CD4-positive, alpha-beta memory T cell (primary cell): ENCODE measurements at places on chromosomes 4 and X. TPM values are rescaled to one million over a fixed set of nuclear protein-coding genes. Genes with fewer than 3 reads are reported as not detected.

The PGRMC1 gene
- total RNA-seq = 15.9 TPM

- H3K27ac ChIP-seq = no peak overlapping the region
- no peaks in the 10 kb centered on the region for H3K4me1 ChIP-seq
- no peaks in the 10 kb centered on the region for H3K27me3 ChIP-seq
These were observed 13.6 kb downstream of the SH3RF1 start for GRCh38 chr4:169256856-169257761.

- no peak overlapping the region for H3K4me3 ChIP-seq
- no peaks in the 10 kb centered on the region for H3K36me3 ChIP-seq
- no peaks in the 10 kb centered on the region for H3K27me3 ChIP-seq
These were observed 33.0 kb downstream of the PLAC1 start for GRCh38 chrX:134625315-134625718.

GRCh38 chr4:2305766-2306501 is 44.0 kb upstream of the MXD4 start:
- H3K4me1 ChIP-seq = no peaks in the 10 kb centered on the region
- H3K36me3 ChIP-seq = peaks cover 6% of the 10 kb centered on the region
- no peaks in the 10 kb centered on the region for H3K27me3 ChIP-seq

GRCh38 chr4:26884486-26884988 is 23.9 kb downstream of the STIM2 start:
- H3K4me1 ChIP-seq = peaks cover 85% of the 10 kb centered on the region
- peak overlapping the region; percentile 2 for H3K4me3 ChIP-seq
- DNase-seq = peak; percentile 46
- H3K36me3 ChIP-seq = no peaks in the 10 kb centered on the region
- H3K27ac ChIP-seq = peak overlapping the region; percentile 81
- H3K27me3 ChIP-seq = no peaks in the 10 kb centered on the region

The UGT2B7 gene
- not detected for total RNA-seq

- no peak overlapping the region for H3K4me3 ChIP-seq
- no peaks in the 10 kb centered on the region for H3K27me3 ChIP-seq
- no peak for DNase-seq
These were observed 23.3 kb downstream of the ZNF280C start for GRCh38 chrX:130245441-130245840.

The NXF2 gene
- total RNA-seq = not detected

The SCRG1 gene
- not detected for total RNA-seq

DNA sequence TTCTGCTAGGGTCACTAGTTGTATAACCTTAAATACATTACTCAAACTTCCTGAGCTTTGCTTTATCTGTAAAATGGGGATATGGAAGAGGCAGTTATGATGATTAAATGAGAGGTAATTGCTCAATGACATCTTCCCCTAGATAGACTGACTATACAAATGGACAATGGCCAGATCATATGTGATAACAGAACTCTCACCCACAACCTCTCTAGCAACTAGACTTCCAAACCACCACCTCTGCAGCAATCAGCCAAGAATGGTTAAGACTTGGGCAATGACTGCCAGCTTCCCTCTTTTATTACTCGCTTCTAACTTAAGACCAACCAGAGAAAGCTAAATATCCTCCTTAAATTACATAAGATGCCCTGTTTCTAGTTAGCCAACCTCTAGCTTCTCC is 2.9 kb upstream of the SEPSECS start:
- H3K36me3 ChIP-seq = no peaks in the 10 kb centered on the region
- peaks cover 38% of the 10 kb centered on the region for H3K4me1 ChIP-seq
- DNase-seq = no peak
- no peaks in the 10 kb centered on the region for H3K27me3 ChIP-seq

GRCh38 chrX:27039332-27039731 is 423.8 kb downstream of the PPP4R3C start:
- DNase-seq = no peak
- H3K27ac ChIP-seq = no peak overlapping the region
- no peaks in the 10 kb centered on the region for H3K27me3 ChIP-seq

DNA sequence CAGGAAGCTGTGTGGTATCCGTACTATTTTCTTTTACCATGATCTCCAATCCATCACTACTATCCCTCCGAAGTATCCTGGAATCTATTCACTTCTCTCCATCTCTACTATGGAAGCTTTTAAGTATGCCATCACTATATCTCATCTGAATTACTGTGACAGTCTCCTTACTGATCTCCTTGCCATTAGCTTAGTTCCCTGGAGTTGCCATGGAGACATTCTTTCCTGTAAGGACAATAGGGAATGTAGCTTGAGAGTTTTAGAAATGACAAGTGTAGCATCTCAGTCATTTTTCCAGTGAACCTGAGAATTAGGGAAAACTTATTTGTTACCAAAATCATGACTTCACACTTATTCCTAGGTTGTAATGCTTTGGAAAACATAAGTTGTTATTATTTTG is 86.3 kb downstream of the HPGD start:
- no peak overlapping the region for H3K4me3 ChIP-seq
- DNase-seq = no peak
- no peak overlapping the region for H3K27ac ChIP-seq
- H3K36me3 ChIP-seq = no peaks in the 10 kb centered on the region

DNA sequence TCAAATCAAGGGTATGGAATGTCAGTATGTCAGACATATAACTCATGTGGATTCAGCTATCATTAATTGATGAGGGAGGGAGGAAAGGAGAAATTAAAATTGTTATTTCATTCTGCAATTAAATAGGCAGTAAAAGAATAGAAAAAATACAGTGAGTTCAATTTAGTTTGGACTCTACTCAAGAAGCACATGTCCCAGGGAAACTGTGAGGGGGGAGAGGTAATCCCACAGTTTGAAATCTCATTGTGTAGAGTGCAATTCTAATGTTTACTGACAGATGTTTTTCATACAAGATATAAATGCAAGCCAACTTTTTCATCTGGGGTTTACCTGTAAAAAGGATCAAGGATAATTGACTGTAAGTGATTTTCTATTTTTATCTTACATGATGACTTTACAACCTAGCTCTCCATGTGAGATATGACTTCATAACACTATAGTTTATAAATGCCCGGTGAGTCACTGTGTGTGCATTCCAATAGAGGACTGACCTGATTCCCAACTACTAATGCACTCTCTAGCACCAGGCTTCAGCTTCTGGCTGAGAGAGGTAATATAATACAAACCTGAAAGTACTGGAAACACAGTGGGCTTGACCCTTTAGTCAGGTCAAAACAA is 35.2 kb upstream of the SCD5 start:
- H3K27ac ChIP-seq = no peak overlapping the region
- no peak for DNase-seq
- H3K36me3 ChIP-seq = peaks cover 18% of the 10 kb centered on the region
- no peaks in the 10 kb centered on the region for H3K27me3 ChIP-seq
- H3K4me3 ChIP-seq = no peak overlapping the region
- no peaks in the 10 kb centered on the region for H3K4me1 ChIP-seq

DNA sequence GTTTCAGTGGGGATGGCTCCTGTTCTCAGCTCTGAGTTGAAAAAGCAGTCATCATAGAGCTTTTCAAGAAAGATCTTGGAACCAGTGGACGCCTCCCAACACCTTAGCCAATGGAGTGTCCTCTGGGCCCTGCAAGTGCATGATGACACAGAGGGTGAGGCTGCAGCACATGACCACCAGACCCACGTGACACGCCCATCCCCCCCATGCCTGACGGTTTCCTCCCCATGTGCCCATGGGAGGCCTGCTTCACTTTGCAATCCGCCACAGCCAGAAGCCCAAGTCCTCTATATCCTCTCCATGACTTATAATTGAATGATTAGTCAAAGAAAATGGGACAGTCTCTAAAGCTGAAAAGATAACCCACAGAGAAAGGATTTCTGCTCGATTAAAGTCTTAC is 187.0 kb downstream of the AFAP1 start:
- H3K27me3 ChIP-seq = no peaks in the 10 kb centered on the region
- no peak for DNase-seq
- no peaks in the 10 kb centered on the region for H3K36me3 ChIP-seq
- H3K4me3 ChIP-seq = no peak overlapping the region
- peaks cover 2% of the 10 kb centered on the region for H3K4me1 ChIP-seq

The TLR7 gene
- total RNA-seq = 0.06 TPM

GRCh38 chr4:78162821-78163220 is 105.7 kb downstream of the FRAS1 start:
- H3K36me3 ChIP-seq = no peaks in the 10 kb centered on the region
- H3K27me3 ChIP-seq = no peaks in the 10 kb centered on the region
- DNase-seq = no peak
- H3K4me1 ChIP-seq = no peaks in the 10 kb centered on the region

The NWD2 gene
- not detected for total RNA-seq

DNA sequence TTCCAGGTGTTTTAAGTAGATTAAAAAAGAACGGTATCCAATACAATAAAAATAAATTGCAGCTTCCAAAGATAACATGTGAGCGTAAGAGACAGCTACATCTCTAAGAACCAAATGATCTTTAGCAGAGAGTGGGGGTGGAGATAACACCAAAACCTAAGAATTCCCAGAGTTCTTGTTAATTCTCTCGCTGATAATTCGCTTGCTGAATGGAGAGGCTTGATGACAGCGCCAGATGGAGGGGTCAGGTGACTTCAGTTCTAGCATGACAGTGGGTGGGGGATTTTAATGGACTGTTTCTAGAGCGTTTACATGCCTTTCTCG is 2.3 kb downstream of the CLCN4 start:
- H3K4me3 ChIP-seq = no peak overlapping the region
- no peak overlapping the region for H3K27ac ChIP-seq
- no peaks in the 10 kb centered on the region for H3K36me3 ChIP-seq
- H3K27me3 ChIP-seq = no peaks in the 10 kb centered on the region

DNA sequence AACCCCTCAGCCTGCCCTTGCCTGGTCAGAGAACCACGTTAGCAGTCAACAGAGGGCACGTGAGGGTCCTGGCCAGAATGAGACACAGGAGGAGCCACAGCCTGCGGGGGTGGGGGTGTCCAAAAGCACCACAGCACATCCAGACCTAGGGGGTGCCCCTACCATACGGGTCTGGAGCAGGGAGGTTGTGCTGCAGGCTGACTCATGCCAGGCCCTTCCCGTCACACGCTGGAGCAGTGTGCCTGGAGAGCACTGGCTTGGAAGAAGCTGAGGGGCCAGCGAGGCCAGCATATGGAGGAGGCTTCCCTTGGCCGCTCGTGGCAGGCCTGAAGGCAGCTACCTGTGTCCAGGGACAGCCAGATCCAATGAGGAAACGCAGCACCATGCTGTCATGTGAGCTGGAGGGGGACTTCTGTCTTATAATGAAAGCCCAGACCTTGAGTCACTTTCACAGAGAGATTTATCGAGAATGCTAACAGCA is 1.5 kb upstream of the IRAK1 start:
- no peaks in the 10 kb centered on the region for H3K27me3 ChIP-seq
- peaks cover 5% of the 10 kb centered on the region for H3K36me3 ChIP-seq
- H3K4me1 ChIP-seq = peaks cover 18% of the 10 kb centered on the region
- no peak for DNase-seq

DNA sequence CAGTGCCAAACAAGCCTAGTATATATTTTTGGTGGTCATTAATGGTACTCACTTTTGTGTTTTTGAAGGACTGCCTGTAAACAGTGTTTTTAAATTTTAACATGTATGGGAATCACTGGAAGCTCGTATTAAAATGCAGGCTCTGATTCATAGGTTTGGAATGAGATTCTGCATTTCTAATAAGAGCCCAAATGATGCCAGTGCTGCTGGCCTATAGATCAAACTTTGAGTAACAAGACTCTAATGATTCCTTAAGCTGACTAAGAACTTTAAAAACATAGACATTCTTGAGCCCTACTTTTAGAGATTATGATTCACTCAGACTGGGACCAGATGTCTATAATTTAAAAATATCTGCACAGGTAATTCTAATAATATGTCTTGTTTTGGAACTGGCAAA is 823.2 kb upstream of the LCORL start:
- no peaks in the 10 kb centered on the region for H3K36me3 ChIP-seq
- DNase-seq = no peak
- no peak overlapping the region for H3K27ac ChIP-seq
- H3K4me1 ChIP-seq = no peaks in the 10 kb centered on the region
- H3K4me3 ChIP-seq = no peak overlapping the region
- no peaks in the 10 kb centered on the region for H3K27me3 ChIP-seq

DNA sequence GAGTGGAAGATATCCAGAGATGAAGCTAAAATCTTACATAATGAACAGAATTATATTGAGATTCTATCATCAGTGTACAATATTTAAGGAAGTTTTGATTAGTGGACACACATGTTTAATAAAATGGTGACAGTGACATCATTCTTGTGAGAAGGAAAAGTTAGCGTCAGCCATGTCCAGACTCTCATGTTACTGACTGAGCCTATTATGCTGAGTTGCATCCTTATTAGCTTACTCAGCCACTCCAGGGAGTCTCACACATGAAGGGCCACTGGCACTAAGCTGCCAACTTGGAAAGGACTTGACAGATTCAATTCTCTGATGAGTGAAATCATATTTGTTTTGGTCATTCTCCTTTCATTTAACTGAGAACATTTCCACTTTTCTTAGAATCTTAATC is 170.6 kb downstream of the BANK1 start:
- H3K4me3 ChIP-seq = no peak overlapping the region
- H3K27ac ChIP-seq = no peak overlapping the region
- H3K36me3 ChIP-seq = no peaks in the 10 kb centered on the region
- H3K27me3 ChIP-seq = no peaks in the 10 kb centered on the region

- no peaks in the 10 kb centered on the region for H3K36me3 ChIP-seq
- H3K27me3 ChIP-seq = no peaks in the 10 kb centered on the region
- no peaks in the 10 kb centered on the region for H3K4me1 ChIP-seq
These were observed 74.4 kb upstream of the DDX3X start for GRCh38 chrX:41259516-41259915.

DNA sequence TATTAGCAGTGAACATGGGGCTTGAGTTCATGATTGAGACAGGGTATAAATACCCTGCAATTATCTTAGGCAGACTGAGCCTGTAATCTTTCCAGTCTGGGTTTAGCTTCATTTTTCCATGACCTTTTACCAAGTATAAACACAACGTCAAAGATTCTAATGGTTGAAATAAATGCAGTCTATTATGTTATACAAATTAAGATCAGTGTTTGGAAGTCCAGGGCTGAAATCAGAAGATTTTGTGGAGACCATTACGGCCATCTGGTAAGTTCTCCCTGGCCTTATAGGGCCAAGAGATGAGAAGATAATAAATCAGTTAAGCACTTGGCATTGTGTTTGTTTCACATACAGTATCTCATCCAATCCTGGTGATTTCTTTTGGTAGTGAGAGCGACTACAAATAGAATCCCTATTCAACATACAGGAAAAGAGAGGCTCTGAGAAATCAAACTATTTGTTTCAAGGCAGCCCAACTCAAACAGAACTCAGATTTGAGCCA is 425.8 kb downstream of the PACRGL start:
- DNase-seq = no peak
- H3K27ac ChIP-seq = no peak overlapping the region
- H3K4me3 ChIP-seq = no peak overlapping the region
- no peaks in the 10 kb centered on the region for H3K27me3 ChIP-seq
- no peaks in the 10 kb centered on the region for H3K36me3 ChIP-seq

GRCh38 chr4:20251796-20252655 is at the start of gene SLIT2:
Gene SLIT2 (plus strand): TSS chr4:20251905. CDS start chr4:20253816, 1,911 bp downstream.
- no peaks in the 10 kb centered on the region for H3K36me3 ChIP-seq
- H3K27me3 ChIP-seq = no peaks in the 10 kb centered on the region
- no peak for DNase-seq
- no peak within 1 kb of the TSS for H3K27ac ChIP-seq
- H3K4me3 ChIP-seq = no peak within 1 kb of the TSS
